Stimulated activated naive B cell treated with anti-CD40 and anti-IgM and Interleukin-4, amounts not matched to agents 10 μg/mL and 1 μg/mL and 100 μg/mL, for 72 hours (primary cell): ENCODE measurements at places on chromosomes 3 and 15.

DNA sequence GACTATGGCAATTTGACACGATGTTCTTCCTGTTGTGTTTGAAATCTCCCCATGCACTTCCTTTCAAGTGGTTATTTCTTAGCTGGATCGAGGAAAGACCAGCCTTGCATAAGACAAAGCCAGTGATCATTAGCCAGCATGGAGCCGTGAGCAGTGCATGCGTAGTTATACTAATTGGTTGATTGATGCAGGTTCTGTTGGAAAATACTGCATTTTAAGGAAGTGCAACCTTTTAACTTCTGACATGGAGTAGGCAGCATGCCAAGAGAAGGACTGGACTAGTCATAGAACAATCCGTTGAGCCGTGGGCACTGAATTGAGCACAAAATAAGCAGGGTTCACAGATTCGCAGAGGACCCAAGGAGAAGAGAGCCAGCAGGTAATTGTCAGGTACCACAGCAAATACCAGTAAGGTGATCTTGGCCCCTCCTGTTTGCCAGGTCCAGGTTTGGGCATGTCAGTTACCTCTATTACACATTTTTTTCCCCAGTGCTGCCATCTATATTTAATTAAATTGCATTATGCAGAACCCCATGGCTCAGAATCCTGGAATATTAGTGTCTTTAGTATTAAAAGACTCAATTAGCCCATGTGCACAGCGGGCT, 29.0 kb upstream of the BCL6 start:
- DNase-seq: peak; percentile 22

DNA sequence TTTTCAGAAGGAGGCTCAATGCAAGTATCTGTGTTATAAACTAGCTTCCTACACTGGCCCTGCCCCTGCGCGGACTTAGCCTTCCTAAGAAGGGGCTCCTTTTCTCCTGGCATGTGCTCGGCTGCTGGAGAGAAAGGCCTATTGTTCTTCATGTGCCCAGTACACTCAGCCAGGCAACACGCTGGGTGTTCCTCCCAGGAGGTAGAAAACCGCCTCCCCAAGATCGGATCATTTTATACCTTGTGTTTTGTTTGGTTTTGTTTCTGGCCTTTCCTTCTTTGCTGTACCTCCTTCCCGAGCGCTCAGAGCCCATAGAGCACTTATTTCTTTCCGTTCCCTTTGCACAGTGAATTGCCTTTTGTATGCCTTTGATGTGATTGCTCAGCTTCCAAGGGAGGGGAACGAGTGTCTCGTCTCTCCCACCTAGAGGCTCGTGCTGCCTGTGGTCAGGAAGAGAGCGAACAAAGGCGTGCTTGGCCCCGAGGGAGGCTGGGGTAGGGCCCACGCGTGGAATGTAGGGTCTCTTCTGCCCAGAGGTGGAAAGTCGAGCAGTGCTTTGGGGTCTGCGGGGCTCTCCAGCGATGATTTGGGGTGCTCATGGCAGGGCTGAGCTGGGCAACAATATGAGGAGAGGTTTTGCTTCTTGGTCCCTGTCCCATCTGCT, 30.0 kb downstream of the CCNL1 start:
- no peak for DNase-seq

GRCh38 chr15:76823890-76824289, 81.2 kb downstream of the SCAPER start:
- DNase-seq: no peak

DNA sequence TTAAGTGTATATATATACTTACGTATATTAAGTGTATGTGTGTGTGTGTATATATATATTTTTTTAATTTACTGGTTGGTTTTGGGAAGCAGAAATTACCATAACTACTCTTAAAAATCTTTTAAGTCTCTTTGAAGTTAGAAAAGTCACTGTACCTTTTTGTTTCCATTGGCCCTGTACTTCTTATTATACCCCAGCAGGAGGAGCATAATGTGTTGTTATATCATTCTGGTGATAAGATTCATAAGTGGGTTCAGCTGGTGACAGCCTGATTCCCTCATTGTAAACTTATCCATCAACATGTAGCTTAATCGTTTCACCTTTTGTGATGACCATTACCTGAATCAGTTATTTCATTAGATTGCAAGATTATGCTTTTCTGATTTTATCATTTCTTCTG, 30.8 kb downstream of the MLH1 start:
- no peak for DNase-seq
